ENCODE measurements at places on chromosomes 6 and 20.

- no peak for DNase-seq
Measured at GRCh38 chr6:156731396-156731795, 45.8 kb upstream of the ARID1B start.

DNA sequence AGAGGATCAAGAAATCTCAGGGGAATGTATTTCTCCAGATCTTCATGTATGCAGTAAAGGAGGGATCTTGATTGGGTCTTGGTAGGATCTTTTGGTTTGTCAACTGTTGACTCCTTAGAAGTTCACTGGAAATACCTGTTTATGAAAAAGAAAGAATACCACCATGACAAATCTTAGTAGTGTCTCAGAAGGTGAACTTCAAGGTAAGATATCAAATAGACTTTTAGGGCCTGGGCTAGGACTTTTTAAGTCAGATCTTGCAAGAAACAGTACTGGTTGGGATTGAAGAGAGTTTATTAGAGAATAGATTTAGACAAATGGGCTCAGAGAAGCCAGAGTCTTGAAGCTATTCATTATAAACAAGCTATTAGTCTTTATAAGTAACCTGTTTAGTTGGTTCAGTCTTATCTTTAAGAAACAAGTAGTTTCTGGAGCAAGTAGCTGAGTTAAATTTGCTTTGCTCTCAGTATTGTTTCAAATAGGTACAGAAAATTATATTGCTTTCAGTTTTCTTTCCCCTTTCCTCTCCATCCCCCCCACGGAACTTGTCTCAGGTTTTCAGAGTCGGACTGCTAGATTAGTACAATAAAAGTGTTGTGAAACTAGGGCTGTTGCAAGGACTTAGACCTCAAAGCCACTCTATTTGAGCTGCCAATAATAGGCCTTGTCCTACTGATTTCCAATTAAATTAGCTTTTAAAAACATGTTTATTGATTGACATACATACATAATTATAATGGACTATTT is 529.1 kb upstream of the CITED2 start:
- no peak for DNase-seq

- no peak for DNase-seq
Measured at GRCh38 chr20:29873946-29874345, 1383.5 kb upstream of the DEFB115 start.

DNA sequence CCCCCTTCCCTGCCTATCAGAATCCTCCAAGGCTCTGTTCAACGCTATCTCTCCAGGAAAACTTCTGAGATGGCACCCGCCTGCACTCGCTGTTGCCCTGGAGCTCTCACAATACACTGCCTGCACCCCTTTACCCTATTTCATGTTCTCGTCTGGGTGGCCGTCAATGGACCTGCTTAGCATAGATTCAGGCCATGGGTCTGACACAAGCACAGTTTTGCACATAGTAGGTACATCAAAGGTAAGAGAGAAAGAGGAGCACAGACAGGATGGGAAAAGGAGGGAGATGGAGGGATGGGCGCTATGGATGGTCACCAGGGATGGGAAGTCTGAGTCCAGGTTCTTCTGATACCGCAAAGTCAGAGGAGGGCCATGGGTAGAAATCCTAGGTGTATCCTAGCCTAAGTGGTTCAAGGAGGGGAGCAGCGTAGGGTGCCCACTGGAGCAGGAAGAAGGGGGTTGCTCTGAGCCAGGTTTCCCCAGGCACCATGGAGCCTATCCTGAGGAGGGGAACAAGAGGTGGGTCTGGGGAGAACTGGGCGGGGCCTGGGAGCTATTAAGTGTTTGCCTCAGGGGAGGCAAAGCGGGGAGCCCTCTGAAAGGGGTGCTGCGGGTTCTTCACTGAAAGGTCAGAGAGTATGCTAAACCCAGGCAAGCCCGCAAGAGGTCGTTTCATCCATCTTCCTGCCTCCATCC is 89.3 kb downstream of the MRPL14 start:
- DNase-seq, result no peak

DNA sequence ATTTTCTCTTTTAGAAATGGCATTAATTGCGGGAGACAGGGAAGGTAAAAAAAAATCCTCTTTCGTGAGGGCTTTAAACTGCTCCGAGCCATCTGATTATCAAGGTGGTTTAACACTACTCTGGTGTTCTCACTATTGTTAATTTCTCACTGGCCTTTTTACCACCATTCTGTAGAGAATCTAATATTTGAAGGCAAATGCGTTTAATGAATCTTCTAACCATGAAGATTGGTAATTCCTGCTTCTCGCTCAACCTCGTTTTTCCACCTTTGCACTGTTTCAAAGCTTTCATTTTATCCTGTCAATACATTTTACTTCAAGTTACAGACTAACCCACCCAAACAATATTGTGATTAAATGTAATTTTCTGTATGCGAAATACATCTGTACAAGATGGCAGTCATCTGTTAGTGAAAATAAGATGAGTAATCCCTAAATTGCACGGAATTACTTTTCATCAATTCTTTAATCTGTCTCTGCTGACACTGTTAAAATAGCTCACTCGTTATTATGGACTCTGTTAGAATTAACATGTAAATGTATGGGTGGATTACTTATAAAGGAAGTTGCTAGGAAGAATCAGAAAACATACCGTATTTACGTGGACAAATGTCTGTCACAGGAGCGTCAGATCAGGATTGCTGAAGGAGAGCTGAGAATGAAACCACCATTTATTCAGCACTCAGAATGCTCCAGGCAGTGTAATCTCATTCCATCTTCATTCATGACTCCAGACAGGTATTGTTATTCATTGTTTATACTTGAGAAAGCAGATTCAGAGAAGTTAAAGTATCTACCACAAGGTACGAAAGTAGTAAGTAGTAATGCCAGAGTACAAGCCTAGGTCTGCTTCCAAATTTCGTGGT is 1.1 kb upstream of the LCA5 start:
- no peak for DNase-seq

DNA sequence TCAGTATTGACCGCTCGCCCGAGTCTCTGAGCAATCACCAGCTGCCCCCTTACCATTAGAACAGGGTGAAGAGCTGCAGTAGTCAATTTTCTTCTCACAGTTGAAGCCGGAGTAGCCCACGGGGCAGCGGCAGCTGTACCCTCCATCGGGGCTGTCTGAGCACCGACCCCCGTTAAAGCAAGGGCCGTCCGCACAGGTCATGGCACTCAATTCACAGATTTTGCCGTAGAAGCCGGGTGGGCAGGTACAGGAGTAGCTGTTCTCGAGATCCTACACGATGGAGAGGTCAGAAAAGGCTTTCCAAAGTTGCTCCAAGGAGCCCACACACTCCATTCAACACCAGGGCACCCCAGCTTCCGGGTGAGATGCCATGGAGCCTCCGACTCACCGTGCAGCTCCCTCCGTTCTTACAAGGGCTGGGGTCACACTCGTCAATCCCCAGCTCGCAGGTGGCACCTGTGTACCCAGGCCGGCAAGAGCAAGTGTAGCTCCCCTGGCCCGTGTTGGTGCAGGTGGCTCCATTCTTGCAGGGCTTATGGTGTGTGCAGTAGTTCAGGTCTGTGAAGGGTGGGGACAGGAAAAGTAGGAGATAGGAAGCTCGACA is 5.9 kb downstream of the DLL1 start:
- no peak for DNase-seq

DNA sequence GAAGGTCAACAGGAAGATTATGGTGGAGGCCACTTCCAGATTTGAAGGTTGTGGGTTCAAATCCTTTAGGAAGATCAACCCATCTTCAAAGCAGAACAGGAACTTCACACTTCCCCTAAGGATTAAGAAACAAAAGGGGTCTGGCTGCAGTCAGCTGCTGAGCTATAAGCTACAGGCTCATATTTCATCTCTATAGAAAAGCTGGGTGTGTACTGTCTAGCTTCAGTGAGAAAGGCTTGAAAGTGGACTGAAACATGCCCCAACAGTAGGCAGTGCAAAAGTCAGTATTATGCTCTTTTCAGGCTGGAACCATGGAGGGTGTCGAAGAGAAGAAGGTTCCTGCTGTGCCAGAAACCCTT is 60.1 kb upstream of the SPDEF start:
- no peak for DNase-seq

DNA sequence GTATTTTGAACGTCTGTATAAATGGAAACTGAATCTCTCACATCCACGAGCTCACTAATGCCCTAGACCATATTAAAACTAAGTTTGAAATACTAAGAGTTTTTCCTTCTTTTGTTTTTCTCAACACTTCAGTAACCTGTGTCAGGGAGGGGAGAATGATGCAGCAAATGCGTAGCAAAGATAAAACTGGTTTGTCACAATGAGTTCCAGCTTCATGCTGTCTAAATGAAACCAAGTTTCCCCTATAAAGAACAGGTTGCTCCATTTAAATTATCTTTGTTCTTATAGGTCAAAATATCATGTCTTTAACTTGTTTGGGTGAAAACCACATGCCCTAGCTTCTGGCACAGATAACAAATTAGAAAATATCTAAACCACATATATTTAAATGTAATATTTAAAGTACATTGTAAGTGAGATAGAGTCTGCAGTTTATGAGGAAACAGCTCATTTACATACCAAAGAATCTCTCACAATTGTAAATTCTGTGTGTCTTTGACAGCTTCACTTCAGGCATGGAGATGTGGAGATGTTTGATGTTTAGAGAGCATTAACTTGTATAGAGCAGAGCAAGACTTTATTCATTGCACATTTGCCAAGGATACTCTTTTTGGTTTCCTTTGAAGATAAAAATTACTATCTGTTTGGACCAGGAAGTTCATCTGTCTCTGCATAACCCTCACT is 7.3 kb downstream of the TRDN start:
- DNase-seq, result no peak

DNA sequence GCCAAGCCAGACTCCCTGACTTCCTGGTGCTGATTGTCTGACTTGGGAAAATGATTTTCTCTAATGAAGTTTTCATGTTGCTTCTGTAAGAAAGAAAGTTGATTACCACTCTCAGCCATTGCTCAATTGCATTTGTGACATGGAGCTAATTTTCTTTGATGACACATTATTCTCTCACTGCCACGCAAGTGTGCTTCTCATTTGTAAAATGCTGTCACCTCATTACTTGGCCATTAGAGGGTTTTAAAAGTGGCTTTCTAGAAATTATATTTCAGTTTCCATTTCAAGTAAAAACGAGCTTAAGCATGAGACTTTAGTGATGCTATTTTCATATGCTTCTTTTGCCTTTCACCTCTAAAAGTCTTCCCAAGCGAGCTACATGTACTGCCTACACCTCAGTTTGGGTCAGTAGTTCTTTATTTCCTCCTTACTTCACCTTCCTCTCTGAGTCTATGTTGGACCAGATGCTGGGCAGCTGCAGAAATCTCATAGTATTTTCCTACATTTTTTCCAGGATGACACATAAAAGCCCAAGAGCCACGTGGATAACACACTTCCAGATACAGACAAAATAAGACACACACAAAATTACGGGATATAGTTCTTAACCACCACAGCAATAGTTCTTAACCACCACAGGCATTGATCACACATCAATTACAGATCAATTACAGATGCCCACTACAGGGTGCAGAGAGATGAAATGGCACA is 6.3 kb upstream of the FAM210B start:
- DNase-seq, result no peak

GRCh38 chr20:48094944-48095343 is 309.7 kb upstream of the SULF2 start:
- no peak for DNase-seq

DNA sequence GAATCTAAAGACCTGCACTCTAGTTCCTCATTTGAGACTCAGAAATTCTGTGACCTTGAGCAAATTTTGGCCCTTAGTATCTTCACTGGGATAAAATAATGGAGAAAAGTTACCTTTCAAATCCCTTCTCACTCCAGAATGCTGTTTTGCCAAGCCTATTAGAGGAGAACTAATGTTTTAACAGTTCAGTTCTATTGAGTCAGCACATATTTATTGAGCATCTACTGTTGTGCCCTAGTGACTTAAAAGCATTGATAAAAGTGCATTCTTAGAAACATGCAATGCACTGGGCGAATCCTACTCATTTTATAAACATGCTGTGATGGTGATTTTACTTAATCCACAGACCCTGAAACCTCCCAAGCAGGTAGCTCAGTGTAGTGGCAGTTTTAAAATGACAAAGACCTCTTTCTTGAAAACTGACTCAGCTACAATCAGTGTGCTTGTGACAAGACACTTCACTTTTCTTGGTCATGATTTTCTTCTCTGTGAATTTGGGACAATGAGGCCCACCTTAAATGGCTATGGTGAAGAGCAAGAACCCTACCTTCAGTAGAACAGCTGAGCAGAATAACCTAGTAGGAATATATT is 312.0 kb downstream of the ALDH8A1 start:
- DNase-seq, result no peak

DNA sequence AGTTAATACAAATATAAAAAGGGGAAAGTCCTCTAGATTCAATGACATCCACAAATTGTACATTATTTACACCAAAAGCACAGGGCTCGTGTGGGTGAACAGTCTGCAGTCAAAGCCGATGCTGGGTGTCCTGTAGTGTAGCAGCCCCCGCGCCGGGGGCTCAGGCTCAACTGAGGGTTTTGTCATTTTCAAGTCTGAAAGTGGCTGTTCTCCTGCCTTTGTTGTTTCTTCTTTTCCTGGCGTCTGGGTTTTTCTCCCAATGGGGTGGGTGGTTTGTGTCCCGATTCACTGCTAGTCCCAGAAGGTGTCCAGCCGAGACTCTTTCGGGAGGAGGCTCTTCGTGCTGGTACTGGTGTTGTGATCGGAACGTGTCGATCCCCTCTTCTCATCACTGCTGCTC is 146.0 kb downstream of the ZMYND8 start:
- no peak for DNase-seq

DNA sequence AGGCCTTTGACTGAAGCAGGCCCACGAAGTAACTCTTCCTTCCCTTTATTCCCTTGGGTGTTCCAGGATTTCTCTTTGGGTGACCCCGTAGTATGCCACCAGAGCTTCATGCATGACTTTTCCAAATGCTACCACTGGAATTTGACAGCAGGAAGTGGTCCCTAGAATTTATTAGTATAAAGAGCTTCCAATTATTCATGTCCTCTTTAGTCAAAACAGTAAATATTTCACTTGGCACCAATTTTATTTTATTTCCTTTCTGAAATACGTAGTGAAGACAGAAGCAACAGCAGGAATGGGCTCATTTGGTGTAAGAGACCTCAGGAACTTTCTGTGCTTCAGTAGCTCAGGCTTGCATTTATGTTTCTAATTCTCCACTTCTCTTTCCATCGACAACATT is 151.3 kb downstream of the LCA5 start:
- no peak for DNase-seq

DNA sequence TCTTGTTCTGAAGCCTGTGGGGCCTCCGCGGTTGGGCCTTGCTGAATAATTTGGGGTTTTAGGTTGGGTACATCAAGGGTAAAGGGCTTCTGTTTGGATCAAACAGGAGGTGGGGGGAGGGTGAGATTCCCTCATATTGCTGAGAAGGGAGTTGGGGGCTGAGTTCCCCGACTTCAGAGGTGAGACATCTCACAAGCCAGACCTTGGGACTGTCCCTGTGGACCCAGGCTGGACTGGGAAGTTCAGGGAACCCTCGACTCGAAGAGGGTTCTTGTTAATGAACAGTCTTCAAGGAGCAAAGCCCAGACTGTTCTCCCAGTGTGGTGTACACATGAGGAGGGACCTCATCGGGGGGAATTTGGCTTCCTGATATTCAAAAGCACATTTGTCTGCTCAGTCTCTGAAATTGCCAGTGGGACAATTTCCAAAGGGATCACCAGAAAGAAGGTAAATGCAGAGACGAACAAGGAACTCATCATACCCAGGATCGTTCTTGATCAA is 118.5 kb downstream of the SYCP2 start:
- DNase-seq, result no peak

- DNase-seq, result no peak
Measured at GRCh38 chr6:130288065-130288464, 65.3 kb upstream of the SAMD3 start.

Data from anterior cingulate cortex (tissue), 58 donors.